Activated CD4-positive, CD25-positive, alpha-beta regulatory T cell treated with anti-CD3 and anti-CD28 coated beads, Interleukin-2, amount 50 U/mL, for 24 hours (primary cell): ENCODE measurements at places on chromosomes 16 and 17.

DNA sequence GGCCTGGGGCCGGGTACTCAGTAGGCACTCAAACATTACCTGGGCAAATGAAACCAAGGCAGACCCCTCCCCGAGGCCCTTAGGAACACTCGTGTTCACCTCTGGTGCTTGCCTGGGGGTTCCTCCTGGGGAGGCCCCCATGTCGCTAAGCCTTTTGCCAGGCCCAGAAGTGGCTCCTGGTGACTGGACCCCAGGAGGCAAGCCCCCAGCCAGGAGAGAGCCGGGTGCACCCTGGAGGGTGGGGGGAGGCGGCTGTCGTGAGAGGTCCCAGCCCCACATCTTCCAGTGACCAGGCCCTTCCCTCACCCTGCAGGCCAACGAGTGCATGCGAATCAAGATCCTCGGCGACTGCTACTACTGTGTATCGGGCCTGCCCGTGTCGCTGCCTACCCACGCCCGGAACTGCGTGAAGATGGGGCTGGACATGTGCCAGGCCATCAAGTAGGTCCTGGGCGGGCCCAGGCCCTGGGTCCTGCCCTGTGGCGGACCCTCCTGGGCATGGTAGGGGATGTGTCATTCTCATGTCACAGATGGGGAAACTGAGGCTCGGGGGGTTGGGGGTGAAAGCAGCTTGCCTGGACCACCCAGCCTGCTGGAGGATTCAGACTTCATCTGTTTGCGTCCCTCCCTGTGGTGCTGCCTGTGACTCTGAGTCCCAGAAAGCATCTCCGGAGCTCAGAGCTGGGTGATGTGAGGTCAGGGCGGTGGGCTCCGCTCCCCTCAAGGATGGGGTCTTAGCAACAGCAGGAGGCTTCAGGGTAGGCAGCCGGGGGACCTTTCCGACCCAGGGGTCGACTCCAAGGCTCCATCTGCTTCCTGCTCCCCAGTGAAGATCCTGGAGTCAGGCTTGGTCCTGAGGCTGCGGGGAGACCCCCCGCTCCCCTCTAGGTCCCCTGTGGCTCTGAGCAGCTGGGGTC is 32.5 kb downstream of the ADCY7 start:
- ATAC-seq: no peak

DNA sequence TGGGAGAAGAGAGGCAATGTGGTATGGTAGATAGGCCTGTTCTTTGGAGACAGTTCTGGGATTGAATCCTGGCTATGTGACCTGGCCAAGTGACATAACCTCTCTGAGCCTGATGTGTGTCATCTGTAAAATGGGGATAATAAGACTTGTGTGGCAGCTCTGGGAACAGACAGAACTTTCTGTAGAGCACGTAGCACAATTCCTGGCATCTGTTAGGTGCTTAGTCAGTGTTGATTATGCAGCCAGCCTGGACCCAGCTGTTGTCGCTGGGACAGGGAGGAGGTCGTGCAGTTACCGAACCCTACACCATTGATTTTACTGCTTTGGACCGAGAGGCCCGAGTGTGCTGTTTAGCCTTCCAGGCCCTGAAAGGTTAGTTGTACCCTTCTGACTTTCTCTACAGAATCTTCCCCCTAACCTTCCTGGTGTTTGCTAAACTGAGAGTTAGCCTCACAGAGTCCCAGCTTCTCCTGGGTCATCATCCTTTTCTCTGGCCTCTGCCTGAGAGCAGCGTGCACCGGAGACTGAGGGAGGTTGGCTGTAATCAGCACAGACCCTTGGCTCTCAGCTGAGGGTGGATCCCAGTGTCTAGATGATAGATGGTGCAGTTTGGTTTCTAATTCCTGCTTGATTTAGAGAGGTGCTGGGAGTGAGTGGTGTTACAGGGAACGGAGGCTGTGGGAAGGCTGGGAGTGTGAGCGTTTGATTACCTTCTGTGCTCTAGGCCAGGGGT is 31.9 kb downstream of the MSI2 start:
- no peak for ATAC-seq

DNA sequence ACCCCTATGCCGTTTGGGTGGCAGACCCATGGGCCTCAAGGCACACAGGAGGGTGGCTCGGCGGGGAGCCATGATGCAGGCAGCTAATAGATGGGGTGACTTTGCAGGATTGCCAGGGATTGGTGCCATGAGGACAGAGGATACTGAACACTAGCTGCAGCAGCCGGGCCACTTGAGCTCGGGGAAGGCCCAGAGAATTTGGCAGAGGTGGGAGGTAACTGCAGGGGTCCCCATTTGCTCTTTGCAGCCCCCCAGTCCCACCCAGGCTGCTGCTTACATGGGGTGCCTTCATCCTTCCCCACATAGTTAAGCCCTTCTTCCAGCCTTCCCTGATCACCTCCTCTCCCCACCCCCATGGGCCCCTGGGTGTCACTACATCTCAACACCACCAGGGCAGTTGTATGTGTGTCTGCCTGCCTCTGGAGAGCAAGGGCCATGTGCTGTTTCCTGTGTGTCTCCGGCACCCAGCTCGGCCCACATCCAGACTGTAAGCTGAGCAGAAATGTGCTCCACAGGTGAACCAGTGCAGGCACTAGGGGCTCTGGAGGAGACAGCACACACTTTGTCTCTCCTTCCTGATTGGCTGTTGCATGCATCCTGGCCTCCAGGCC is 52.0 kb downstream of the SREBF1 start:
- ATAC-seq: peak; percentile 39

GRCh38 chr17:56810891-56811775 is 22.6 kb downstream of the C17orf67 start:
- ATAC-seq: no peak

- no peak for ATAC-seq
These were observed 135.0 kb upstream of the FOXF1 start for GRCh38 chr16:86375364-86375763.

- no peak for ATAC-seq
These were observed 4.9 kb downstream of the SOX9 start for GRCh38 chr17:72125742-72126141.

DNA sequence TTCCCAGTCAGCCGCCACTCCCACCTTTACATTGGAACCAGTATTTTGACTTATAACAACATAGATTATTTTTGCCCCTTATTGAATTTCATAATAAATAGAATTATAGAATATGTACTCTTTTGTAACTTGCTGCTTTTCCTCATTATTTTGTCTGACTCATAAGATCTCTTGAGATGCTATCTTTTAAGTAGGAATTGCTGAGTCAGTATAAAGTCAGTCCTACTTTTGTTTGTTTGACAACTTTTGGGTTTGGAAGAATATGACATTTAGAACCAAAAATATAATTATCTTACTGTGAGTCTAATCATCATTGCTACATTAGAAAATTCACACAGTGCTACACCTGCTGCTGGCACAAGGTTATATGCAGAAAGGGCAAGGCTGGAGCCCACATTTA is 69.7 kb downstream of the STXBP4 start:
- no peak for ATAC-seq

GRCh38 chr16:81739503-81739902 is 39.6 kb upstream of the PLCG2 start:
- no peak for ATAC-seq

GRCh38 chr16:921321-921905 is 49.4 kb downstream of the LMF1 start:
- ATAC-seq: no peak

DNA sequence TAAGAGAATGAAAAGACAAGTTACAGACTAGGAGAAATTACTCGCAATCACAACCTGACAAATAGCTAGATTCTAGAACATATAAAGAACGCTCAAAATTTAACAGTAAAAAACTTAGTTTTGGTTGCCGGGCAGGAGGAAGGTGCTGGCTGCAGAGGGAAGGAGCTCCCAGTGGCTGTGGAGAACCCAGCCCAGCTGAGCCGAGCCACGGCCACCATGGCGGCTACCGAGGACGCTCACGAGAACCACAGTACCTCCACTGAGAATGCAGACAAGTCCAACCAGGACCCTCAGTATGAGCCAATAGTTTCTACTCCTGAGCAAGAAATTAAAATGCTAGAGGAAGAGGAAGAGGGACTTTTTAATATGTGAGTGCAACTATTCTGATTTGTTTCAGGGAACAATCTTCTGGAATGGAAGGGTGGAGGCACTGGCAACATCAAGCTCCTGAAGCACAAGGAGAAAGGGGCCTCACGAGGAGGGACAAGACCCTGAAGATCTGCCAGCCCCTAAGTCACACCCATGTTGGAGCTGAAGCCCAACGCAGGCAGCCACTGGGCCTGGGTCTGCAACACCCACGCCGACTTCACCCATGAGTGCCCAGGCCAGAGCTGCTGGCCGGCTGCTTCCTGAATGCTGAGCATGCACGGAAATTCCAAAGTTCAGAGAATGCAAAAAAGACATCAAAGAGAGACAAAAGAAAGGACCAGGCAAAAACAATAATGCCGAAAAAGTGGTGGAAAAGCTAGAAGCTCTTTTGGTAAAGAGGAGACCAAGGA is 55.0 kb downstream of the DNAH17 start:
- ATAC-seq: no peak

GRCh38 chr17:49859991-49860953 is 12.4 kb upstream of the TAC4 start:
- no peak for ATAC-seq

- no peak for ATAC-seq
These were observed 79.8 kb downstream of the ARHGAP23 start for GRCh38 chr17:38507921-38508569.

DNA sequence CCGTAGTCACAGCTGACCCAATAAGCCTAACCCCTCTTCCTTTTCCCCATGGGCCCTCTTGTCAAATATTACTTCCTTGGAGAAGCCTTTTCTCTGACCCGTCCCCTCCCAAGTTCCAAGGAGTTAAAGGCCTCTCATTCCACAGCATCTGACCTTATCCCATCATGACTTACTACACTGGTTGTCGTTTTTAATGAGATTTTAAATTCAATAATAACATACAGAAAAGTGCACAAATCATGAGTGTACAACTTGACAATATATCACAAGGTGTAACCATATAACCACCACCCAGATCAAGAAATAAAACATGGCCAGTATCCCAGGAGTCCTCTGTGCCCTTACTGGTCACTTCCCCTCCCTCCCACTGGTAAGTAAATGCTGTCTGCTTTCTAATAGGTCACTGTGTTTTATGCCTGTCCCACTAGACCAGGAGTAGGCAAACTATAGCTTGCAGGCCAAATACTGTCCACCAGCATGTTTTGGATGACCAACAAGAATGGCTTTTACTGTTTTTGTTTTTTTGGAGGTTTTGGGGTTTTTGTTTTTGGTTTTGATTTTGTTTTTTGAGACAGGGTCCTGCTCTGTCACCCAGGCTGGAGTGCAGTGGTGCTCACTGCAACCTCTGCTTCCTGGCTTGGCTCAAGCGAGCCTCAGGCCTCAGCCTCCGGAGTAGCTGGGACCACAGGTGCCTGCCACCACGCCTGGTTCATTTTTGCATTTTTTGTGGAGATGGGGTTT is 1.2 kb upstream of the FDXR start:
- ATAC-seq: no peak

GRCh38 chr17:27553019-27553511 is 77.9 kb upstream of the LGALS9 start:
- ATAC-seq: no peak

- no peak for ATAC-seq
These were observed 5.5 kb upstream of the TM4SF5 start for GRCh38 chr17:4766201-4766600.

GRCh38 chr16:1331712-1332617 is 1.5 kb upstream of the BAIAP3 start:
- no peak for ATAC-seq

DNA sequence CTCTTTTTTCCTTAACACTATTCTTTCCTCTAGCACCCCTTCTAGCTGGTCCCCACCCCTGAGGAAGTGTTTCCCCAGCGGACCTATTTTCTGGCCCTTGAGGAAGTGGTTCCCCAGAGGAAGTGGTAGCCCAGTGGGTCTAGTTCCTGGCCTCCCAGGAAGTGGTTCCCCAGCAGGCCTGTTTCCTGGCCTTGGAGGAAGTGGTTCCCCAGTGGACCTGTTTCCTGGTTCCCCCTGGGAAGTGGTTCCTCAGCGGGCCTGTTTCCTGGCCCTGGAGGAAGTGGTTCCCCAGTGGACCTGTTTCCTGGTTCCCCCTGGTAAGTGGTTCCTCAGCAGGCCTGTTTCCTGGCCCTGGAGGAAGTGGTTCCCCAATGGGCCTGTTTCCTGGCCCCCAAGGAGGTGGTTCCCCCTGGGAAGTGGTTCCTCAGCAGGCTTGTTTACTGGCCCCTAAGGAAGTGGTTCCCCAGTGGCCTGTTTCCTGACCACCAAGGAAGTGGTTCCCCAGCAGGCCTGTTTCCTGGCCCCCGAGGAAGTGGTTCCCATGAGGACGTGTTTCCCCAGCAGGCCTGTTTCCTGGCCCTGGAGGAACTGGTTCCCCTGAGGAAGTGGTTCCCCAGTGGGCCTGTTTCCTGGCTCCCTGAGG is 58.3 kb downstream of the NTN1 start:
- no peak for ATAC-seq

DNA sequence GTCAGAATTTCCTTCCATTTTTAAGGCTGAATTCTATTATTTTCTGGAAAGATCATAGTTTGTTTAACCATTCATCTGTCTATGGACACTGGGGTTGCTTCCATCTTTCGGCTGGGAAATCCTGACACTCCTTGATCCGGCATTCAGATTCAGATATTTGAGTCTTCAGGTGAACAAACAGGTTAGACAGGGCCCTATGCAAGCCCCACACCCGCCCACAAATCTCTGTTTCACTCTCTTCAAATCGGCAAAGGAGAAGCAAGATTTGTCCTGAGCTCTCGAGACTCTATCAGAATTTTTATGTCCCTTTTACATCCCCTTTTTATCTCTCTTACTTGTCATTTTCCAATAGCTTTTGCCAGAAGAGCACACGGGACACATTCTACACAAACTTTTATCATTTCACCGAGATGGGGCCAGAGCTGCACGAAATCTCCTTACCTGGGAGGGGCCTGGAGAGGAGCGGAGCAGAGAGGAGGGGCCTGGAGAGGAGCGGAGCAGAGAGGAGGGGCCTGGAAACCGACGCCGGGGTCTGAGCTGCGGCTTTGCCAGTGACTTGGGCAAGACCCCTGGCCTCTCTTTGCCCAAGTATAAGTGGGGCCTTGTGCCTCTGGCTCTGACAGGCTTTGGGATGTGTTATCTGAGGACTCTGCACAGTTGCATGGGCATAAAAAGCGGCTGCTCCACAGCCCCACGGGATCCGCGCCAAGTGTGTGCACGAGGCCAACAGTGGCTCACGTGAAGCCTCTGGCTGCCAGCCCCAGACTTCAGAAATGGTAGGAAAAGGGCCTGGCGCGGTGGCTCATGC is 54.3 kb upstream of the RBFOX3 start:
- ATAC-seq: no peak

DNA sequence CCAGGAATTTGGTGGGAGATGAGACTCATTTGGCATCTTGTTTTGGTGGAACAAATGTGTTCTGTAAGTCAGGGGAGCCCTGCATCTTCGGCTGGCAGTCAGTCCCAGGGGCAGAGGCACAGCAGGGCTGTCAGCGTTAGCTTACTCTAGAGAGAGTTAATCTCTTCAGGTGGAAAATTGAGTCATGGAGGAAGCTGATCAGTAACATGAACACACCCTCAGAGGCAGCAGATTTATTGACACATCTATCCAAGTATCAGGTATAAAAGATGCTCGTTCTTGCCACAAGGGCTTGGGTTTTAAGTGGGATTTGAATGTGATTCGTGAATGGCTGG is 55.2 kb downstream of the EPN2 start:
- ATAC-seq: no peak
